ENCODE measurements at places on chromosomes 3 and 15.

GRCh38 chr3:140765246-140765645, 87.4 kb downstream of the TRIM42 start:
- no peak for DNase-seq

GRCh38 chr3:103947062-103947461, 1419.6 kb upstream of the ALCAM start:
- DNase-seq, result no peak

- DNase-seq, result no peak
Measured at GRCh38 chr3:140311428-140311827, 366.4 kb upstream of the TRIM42 start.

GRCh38 chr15:101353240-101353639, 58.2 kb upstream of the SNRPA1 start:
- DNase-seq, result no peak

- DNase-seq, result peak; percentile 65
Measured at GRCh38 chr3:186320862-186321568, 41.0 kb downstream of the DGKG start.

DNA sequence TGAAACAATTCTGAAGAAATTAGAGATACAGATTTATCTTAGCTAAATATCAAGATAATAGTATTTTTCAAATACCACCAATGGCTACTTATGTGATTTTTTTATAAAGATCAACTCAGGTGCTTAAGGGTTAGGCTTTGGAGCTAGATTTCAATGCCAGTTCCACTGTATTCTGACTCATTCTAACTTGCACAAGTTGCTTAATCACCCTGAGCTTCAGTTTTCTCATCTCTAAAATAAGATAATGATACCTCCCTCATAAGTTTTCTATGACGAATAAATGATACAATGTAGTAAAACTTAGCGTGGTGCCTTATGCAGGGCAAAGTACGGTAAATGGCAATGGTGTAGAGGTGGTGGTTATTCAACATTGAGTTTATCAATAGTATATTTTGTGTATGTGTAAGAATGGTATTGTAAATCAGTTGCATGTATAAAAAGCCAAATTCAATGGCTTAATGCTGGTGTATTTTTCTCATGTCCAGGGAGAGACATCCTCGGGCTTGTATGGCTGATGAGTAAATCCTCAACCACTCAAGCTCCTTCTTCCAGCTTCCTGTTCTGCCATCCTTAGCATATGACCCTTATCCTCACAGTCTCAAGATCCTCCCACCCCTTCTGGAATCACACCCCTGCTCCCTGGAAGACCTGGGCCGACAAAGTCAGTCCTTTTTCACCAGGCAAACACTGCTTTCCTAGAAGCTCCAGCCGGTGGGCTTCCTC, 505.9 kb upstream of the CFAP20DC start:
- no peak for DNase-seq

DNA sequence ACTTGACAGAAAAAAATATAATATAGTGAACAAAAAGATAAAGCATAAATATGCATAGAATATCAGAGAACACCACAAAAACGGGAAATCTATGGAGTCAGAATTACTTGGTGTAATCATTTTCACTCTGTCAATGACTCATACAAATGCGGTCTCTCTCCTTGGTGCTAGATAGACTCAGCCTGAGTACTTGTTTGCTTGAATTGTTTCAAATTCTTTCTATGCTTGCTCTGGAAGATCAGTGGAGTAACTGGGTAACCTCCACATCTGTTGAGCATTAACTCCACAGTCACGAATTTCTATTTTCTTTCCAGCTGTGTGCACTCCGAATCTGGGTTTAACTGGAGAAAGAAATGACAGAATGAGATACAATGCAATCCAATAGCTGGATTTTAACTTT, 760.4 kb downstream of the ZPLD1 start:
- DNase-seq, result peak; percentile 40

DNA sequence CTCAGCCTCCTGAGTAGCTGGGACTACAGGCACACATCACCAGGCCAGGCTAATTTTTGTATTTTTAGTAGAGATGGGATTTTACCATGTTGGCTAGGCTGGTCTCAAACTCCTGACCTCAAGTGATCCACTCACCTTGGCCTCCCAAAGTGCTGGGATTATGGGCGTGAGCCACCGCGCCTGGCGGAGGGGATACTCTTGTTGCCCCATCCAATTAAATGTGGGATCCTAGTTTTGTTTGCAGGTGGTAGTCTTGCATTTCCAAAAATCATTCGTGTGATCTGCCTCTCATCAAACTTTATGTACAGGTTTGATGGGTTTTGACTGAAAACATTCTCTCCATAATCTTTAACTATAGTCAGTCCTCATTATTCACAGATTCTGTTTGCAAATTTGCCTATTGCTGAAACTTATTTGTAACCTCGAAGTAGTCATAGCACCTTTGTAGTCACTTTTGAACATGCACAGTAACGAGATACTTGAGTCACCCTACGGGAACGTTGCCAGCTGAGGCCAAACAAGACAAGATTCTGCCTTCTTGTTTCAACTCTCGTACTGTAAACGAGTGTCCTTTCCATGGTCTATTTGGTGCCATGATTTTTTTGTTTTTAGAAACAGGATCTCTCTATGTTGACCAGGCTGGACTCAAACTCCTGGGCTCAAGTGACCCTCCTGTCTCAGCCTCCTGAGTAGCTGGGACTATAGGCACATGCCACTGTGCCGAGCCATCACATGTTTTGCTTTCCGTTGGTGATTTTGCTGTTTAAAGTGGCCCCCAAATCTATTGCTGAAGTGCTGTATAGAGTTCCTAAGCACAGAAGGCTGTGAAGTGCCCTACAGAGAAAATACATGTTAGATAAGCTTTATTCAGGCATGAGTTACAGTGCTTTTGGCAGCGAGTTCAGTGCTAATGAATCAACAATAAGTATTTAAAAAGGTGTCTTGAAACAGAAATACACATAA, 8.1 kb upstream of the MAPK6 start:
- peak; percentile 68 for DNase-seq

GRCh38 chr3:168034152-168034928, 61.4 kb downstream of the GOLIM4 start:
- peak; percentile 90 for DNase-seq

DNA sequence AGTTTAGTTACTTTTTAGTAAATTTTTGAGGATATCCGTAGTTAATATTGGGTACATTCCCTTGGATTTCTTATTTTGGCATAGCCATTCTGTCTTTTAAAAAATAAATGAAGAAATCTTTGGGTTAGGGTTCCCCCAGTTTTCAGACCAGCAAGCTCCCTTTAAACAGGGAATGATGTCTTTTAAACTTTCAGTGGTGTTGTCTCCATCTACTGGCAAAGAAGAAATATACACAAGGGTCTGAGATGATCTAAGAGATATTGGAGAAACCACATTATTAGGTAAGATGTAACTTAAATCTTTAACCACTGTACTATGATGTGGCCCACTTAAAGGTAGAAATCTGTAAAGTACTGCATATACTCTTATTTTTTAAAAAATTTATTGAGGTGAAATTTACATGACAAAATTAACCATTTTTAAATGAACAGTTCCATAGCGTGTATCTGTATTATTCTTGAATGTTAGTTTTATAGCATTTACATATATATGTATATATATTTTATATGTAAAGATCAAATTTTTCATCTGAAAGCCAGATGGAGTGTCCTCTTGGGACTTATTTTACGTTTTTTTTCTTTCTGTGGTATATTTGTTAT, 35.1 kb upstream of the EIF3J start:
- peak; percentile 26 for DNase-seq

DNA sequence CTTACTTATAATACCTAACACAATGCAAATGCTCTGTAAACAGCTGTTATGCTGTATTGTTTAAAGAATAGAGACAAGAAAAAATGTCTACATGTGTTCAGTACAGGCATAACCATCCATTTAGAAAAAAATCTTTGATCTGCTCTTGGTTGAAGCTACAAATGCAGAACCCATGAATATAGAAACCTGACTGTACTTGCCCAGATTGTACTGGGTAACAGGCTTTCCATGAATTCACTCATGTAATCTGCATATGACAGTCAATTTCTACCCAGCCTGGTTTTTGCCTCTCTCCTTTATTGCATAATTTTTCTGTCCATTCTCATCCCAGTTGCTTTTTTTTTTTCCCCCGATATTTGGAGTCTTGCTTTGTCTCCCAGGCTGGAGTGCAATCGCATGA, 62.6 kb upstream of the ETV5 start:
- DNase-seq, result no peak

- DNase-seq, result no peak
Measured at GRCh38 chr3:150247441-150247840, 160.7 kb upstream of the TSC22D2 start.

- DNase-seq, result no peak
Measured at GRCh38 chr3:48697952-48698351, 12.2 kb upstream of the NCKIPSD start.

DNA sequence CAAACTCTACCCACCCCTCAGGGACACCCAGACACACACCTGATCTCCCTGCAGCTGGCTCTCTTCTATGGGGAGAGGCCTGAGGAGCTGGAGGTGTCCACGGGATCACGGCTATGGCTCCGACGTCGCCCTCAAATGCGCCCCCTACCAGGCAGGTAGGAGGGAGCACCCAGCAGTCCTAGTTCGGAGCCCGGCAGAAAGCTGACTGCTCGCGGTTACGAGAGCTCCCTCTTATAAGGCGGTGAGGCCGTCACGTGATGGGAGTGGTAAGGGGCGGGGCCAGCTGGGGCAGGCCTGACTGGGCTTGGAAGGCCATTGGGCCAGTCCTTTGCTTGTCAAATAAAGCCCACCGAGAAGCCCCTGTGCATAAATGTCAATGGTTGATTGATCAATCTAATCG, at the start of gene PRR20G:
TSS of gene PRR20G (minus strand) at position 207 of the 400 bp plus-strand sequence. CDS start 681 bp downstream, outside the sequence.
- DNase-seq, result no peak

GRCh38 chr3:66494959-66495667, 5.7 kb downstream of the LRIG1 start:
- no peak for DNase-seq

DNA sequence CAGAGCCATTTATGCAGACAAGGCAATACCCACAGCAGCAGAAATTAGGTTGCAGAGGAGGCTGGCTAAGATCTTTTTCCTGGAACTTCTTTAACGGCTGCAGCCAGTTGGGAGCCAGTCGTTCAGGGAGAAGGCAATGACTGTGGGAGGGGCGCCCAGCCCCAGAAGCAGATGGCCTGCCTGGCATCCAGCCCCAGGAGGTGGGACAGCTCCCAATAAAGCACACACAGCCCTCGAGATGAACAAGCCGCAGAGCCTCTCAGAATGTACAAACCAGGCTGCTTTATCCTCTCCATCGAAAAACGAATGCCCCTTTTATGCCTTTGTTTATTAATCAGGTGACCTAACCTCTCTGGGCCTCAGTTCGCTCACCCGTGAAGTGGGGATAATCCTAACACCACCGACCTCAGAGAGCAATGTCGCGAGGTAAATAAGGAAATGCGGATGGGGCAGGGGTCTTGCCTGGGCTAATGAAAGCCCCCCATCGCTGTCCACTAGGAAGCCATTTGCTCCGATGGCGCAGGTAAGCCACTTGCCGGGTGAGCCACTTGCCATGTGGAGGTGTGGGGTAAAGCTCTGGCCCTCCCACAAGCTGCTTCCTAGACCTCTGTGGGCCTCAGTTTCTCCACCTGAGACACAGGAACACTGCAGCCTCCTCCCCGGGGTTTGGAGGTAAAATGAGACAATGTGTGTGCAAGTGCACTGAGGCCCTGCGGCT, 35.8 kb downstream of the MGLL start:
- DNase-seq, result no peak

DNA sequence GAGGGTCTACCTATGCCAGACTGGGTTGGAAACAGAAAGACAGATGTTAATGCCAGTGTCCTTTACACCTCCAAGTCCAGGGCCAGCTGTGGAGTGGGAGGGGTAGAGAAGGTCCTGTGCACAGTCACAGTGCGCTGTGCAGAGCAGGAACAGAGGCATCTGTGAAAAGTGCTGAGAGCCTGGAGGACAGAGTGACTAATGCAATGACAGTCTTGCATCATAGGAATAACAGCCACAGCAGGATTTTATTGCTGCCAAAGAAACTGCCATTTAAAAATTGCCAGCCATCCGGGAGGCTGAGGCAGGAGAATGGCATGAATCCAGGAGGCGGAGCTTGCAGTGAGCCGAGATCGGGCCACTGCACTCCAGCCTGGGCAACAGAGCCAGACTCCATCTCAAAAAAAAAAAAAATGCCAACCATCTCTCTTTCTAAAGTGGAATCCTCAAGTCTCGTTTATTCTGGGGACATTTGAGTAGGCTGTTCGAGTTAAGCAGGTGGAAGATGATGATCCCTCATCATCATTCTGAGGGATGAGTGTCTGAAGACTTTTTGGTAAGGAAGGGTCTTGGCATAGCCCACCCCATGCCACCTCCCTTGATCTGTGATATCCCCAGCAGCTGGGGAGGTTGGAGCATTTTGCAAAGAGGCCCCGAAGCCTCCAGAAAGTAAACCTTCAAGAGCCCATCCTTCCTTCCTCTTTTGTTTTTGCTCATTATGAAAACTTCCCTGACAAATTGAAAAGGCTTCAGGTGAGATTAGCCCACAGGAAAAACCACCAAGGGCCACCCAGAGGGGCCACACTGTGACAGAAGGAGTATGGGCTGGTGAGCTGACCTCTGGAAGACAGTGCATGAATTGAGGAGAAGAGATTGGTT, 7.7 kb downstream of the CCR2 start:
- peak; percentile 57 for DNase-seq

DNA sequence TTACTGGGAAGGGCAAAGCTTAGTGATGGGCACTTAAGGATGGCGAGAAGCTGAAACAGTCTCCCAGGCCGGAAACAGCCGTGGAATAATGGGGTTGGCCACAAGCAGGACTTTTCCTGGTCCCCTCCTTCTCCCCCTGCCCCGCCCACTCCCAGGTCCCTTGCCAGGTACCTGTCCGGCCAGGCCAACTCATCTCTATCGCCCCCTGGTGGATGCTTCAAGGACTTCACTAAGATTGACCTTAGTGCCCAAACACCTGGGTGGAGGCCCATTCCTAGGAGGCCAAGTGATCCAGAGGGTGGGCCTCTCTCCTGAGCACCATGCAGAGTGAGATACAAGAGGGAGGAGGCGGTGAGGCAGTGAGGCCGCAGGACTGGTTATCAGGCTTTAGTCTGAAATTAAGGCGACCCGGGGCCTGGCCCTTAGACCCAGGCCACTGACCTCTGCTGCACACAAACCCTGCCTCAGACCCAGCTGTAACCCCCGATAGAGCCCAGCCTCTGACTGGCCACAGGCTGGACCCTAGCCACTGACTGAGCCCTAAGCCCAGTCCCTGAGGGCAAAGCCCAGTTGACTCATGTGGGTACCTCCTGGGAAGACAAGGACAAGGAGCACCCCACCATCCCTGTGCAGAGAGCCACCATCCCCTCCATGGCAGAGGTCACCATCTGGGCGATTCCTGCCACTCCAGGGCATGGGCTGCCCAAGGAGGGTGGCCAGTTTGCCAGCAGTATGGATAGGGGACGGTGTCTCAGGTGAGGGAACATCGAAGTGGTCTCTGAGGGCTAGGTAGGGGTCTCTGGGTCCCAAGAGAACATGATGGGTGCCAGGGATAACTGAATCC, 37.6 kb downstream of the VIPR1 start:
- DNase-seq, result peak; percentile 26

- DNase-seq, result no peak
Measured at GRCh38 chr3:108887121-108887520, 64.5 kb downstream of the TRAT1 start.
